NCI-H774 (cell line): ENCODE measurements at places on chromosomes 1 and 21.

- no peak for DNase-seq
Measured at GRCh38 chr1:238582816-238583215, 692.1 kb upstream of the ZP4 start.

DNA sequence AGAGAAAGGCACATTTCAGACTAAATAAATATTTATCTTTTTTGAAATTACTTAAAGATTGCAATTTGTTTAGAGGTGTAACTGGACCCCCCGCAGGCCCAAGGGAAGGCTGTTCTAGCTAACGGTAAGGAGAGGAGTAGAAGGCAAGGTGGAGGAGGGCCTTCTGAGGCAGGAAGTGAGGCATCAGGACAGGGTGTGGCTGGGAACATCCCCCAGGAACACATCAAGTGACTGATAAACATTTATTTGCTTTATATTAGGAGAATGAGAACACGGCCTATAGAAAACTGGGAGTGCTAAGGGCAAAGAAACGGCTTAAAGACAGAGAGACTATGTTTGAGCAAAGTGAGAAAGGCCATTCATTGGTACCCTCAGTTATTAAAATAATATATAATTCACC lies 23.2 kb downstream of the HIVEP3 start:
- no peak for DNase-seq

- DNase-seq: no peak
Measured at GRCh38 chr1:47772281-47772680, 224.9 kb downstream of the TRABD2B start.

- peak; percentile 3 for DNase-seq
Measured at GRCh38 chr1:82260051-82260450, 459.3 kb downstream of the ADGRL2 start.

GRCh38 chr1:217542837-217543236 lies 88.1 kb downstream of the GPATCH2 start:
- no peak for DNase-seq

DNA sequence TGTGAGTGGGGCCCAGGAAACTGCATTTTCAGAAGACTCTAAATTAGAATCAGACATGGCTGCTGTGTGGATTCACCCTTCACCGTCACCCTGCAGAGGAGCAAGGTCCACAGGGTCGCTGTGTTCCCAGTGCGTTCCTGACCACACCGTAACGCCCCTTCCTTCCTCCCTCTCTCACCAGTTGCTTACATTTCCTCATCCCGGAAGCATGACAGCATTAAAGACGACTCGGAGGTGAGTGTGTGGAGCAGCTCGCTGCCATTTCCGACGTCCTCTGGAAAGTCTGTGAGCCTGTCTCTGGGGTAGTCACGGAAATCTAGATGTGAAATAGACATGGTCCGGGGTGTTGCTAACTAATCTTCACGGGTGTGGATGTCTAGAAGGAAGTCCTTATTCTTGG lies 45.9 kb downstream of the FAAP20 start:
- DNase-seq: no peak

GRCh38 chr1:119364640-119365039 lies 3.9 kb upstream of the HAO2 start:
- DNase-seq: no peak

DNA sequence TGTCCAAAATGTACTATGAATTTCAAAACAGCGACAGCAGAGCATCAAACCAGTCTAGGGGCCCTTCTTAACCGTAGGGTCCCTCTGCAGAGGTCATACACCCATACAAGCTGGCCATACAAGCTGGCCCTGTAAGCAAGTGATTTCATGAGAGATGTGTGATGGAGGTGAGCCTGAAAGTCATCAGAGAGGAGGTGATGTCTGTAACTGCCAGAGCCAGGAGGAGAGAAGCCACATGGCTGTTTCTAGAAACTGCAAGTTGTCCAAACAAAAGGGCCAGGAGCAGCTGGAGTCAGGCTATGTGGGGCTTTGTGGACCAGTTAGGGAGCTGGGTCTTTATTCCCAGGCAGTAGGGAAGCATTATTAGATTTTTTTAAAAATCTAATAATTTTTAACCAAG lies 14.8 kb upstream of the SERINC2 start:
- no peak for DNase-seq

DNA sequence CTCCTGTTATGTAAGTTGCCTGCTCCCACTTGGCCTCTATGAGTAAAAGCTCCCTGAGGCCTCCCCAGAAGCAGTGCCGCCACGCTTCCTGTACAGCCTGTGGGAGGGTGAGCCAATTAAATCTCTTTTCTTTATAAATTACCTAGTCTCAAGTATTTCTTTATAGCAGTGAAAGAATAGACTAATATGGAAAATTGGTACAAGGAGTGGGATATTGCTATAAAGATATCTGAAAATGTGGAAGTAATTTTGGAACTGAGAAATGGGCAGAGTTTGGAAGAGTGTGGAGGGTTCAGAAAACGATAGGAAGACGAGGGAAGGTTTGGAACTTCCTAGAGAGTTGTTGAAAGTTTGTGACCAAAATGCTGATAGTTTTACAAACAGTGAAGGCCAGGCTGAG lies 572.3 kb downstream of the MATN1 start:
- no peak for DNase-seq

DNA sequence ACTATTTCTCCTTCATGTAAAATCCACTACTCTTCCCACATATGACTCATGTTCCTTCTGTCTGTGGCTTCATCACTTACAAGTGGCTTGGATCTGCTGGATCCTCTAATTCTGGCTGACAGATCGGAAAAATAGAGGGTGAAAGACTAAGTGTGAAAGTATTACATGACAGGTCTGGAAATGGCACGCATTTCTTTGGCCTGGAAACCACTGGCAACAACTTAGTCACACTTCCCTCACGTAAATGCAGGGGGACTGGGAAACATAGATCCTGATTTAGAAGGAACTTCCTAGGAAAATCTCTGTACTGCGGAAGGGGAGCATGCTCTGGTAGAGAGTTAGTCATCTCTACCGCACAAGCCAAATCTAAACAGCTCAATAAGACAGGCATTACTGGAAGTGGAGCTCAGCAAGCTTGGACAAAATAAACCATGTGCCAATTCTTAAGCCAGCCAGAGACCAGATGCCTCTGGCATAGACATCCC lies 305.4 kb upstream of the PTBP2 start:
- DNase-seq: no peak

DNA sequence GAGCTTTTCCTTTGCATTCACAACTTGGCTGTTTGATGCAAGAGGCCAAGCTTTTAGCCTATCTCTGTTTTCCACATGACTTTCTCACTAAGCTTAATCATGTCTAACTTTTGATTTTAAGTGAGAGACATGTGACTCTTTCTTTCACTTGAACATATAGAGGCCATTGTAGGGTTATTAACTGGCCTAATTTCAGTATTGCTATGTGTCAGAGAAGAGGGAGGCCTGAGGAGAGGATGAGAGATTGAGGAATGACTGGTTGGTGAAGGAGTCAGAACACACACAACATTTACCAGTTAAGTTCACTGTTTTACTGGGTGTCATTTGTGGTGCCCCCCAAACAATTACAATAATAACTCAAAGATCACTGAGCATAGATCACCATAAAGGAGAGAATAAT lies 193.5 kb downstream of the CYYR1 start:
- no peak for DNase-seq

GRCh38 chr1:25113731-25114130 lies 118.6 kb downstream of the SYF2 start:
- no peak for DNase-seq
